SW 1271 (cell line): ENCODE measurements at places on chromosomes 2 and 18.

DNA sequence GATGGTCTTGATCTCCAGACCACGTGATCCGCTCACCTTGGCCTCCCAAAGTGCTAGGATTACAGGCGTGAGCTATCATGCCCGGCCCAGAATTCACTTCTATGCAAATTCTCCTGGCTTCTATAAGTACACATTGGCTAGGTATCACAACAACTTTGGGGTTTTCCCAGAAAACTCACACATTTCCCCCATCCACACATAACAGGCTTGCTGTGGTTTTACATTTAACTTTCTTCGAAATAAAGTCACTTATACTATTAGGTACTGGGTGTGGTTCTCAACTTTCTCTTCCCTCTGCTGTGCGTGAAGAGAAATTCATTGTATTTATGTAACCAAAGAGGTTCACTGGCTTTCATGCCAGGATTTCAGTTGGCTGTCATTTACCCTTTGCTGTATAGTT lies 439.4 kb upstream of the CWC22 start:
- DNase-seq = no peak

DNA sequence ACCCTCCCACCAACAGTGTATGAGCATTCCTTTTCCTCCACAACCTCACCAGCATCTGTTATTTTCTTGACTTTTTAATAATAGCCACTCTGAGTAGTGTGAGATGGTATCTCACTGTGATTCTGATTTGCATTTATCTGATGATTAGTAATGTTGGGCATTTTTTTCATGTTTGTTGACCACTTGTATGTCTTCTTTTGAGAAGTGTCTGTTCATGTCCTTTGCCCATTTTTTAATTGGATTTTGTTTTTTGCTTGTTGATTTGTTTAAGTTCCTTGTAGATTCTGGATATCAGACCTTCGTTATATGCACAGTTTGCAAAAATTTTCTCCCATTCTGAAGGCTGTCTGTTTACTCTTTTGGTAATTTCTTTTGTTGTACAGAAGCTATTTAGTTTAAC lies 59.1 kb downstream of the SP100 start:
- no peak for DNase-seq

DNA sequence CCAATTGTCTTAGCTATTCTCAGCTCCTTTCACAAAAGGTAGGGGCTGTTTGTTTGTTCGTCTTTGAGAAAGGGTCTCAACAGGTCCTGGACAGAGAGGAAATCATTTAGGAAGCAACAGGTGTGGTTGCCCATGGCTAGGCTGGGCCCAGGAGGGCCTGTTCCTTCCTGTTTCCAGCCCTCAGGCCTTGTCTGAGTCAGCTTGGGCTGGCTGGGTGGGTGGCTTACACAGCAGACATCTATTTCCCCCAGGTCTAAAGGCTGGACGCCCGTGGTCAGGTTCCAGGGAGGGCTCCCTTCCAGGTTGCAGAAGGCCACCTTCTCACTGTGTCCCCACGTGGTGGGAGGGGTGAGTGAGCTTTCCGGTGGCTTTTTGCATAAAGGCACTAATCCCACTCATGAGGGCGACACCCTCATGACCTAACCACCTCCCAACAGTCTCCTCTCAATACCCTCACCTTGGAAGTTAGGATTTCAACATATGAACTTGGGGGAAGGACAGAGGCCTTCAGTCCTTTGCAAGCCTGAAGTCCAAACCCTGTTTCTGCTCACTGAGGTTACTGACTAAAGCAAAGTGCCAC lies 45.5 kb downstream of the ARHGEF4 start:
- no peak for DNase-seq

DNA sequence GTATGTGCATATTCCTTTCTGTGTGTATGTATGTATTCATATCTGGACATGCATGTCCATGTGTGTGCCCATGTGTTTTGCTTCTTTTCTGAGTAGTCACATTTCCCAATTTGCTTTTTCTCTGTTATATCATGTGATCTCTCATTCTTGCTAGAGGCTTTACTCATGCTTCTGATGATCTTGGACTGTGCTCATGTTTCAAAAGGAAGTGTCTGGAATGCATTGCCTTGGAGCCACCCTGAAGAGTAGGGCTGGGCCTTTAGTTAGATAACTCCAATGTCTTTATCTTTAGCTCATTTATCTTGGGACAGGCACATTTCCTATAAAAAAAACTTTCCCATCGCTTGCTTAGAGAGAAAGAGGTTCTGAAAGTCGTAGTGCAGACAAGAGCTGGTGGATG lies 859.2 kb downstream of the CNTNAP5 start:
- no peak for DNase-seq

DNA sequence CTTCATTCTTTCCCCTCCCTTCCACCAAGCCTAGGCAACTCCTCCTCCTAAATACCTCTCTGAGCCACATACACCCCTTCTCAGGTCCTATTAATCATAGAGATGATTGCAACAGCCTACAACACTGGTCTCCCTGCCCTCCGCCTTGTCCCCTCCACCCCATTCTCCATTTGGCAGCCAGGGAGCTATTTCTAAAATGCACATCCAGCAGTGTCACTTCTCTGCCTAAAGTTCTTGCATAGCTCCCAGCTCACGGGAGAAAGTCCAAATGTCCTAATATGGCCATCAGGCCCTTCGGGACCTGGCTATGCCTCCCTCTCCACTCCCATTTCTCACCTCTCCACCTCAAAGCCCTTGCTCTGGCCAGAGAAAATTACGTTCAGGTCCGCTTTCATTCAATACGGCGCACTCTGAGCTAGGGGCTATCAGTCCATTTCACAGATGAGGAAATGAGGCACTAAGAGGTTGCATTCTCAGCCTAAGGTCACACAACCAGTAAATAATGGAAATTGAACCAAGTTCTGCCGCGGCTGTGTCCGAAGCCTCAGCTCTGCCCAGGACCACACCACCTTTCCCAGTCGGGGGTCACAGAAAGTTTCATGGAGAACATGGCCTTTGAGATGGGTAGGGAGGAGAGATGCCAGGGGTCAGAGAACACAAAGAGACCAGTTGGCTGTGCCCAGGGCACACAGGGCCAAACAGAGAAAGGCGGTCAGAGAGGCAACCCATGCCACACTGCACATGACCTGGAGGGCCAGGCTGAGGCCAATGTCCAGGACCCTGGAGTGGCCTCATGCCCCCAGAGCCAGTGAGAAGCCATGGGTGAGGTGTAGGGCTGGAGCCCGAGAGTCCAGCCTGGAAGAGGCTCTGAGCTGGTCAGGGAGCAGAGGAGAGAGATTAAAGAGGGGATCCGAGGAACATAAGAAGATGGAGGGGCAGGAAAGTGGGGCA lies 72.8 kb downstream of the TNS1 start:
- DNase-seq = no peak

DNA sequence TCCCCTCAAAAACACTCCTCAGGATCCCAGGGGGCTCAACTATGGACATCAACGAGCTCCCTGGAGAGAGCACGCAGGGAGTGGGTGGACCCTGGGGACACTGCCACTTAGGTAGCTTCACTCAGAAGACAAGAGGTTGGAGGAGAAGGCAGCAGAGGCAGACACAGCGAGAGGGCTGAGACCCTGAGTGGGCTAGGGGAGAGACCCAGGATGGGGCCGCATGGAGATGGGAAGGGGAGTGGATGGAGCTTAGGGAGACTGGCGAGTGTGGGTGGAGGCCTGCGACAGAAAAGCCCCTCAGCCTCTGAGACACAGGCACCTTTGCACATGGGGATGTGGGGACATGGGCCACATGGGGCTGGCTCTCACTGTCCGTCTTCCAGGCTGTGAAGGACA lies 70.9 kb downstream of the ASB1 start:
- DNase-seq = no peak

GRCh38 chr2:9750224-9751215 lies 92.8 kb upstream of the TAF1B start:
- DNase-seq = no peak

DNA sequence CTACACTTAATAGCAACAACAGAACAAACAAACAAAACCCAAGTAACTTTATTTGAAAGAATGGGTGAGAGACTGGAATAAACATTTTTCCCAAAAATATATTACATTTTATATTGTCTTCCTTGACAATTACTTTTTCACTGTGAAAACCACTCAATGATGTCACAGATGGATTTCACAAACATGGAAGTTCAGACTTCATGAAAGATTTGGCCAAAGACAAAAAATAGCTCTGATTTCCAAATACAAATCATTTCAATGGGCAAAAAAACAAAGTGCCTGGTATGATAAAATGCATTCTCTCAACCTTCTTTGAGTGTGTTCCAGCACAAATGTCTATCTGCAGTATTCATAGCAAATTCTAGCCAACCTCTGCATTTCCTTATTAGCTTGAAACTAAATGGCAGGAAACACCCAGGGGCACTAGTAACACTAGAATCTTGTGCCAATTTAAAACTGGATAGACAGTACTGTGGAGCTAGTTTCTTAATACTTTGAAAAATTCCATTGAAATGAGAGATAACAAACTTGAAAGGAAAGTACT lies 28.5 kb upstream of the NAPG start:
- no peak for DNase-seq

- DNase-seq = no peak
These were observed 82.8 kb downstream of the TMEM17 start for GRCh38 chr2:62423235-62423634.

DNA sequence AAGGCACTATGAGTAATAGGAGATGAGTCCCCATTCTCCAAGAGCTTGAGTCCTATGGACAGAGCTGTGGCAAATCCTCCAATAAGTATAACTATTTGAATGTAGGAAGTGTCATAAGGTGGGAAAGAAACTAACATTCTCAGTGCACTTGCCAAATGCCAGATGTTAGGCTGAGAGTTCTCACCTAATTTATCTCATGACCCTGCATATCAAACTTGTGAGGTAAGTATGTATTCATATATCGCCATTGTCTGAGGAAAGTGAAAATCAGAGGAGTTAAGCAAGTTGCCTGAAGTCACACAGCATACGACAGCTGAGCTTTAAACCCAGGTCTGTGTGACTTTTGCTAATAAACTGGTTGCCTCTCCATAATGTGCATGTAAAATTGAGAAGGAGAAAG lies 169.5 kb downstream of the TTC32 start:
- no peak for DNase-seq

GRCh38 chr18:58911241-58911640 lies 46.6 kb downstream of the ZNF532 start:
- DNase-seq = no peak

GRCh38 chr2:162164802-162165201 lies 12.8 kb upstream of the GCG start:
- no peak for DNase-seq

DNA sequence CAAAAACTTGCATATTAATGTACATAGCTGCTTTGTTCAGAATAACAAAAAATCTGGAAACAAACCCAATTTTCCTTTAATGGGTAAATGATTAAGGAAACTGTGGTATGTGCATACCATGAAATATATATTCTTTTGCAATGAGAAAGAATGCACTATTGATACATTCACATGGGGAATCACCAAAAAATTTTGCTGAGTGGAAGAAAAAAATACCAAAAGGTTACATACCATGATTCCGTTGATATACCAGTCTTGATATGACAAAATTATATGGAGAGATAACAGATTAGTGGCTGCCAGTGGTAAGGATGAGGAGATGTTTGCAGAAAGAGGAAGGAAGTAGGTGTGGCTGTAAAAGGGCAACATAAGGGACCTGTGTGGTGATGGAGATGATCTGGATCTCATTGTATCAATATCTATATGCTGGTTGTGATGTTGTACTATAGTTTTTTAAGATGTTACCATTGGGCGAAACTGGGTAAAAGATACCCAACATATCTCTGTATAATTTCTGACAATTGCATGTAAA lies 54.6 kb upstream of the BCL2L11 start:
- no peak for DNase-seq

DNA sequence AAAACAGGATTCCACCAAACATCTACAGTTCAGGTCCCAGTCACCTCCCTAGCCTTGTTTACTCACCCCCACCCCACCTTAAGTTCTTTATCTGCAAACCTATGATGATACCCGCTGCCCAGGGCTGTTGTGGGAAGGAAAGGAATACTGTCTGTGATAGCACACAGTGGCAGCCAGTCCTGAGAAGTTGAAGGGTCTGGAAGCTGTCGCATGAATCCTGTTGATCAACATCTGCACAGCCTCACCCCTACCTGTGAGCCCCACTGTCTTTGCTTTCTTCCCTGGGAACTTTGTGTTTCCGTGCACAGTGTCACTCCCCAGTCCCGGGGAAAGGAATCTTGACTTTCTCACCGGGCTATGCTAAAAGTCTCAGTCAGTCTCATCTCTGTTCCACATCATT lies 160.7 kb upstream of the EPAS1 start:
- DNase-seq = no peak

- no peak for DNase-seq
These were observed 38.0 kb upstream of the PCBP1 start for GRCh38 chr2:70049255-70049654.

- DNase-seq = no peak
These were observed 163.3 kb downstream of the QPCT start for GRCh38 chr2:37507703-37508102.

- DNase-seq = no peak
These were observed 31.2 kb upstream of the NTSR2 start for GRCh38 chr2:11701206-11701605.

DNA sequence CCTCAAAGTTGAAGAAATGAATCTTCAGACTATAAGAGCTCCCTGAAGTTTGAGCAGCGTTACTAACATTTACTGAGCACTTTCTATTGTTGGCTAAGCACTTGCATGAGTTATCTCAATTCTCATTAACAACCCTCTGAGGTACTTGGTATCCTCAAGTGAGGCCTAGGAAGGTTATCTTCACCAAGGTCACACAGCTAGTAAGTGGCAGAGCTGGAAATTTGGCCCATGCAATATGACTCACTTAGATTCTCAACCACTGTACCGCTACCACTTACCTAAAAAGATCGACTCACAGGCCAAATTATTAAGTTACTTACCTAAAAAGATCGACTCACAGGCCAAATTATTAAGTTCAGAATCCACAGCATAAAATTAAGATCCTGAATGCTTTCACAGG lies 8.7 kb upstream of the METAP1D start:
- no peak for DNase-seq

- no peak for DNase-seq
These were observed 142.9 kb upstream of the KLF7 start for GRCh38 chr2:207308519-207309224.

DNA sequence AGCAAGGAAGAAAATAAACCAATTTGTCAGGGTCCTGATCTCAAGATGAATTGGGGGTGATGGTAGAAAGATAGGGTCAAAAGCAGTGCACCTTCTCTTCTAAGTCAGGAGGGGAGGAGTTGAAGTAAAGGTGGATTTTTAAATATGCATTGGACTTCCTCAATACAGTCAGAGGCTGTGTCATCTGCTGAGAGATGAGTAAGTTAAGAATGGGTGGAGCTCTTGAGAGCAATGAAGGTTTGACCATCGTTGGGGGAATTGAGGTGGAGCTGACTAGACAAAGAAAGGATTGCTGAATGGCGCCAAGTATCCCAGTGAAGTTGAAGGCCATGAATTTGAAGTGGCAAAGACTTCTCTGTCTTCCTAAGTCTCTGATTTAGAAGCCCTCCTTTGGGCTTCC lies 18.4 kb upstream of the CPO start:
- no peak for DNase-seq

- DNase-seq = no peak
These were observed 385.7 kb downstream of the STK39 start for GRCh38 chr2:167861574-167862193.

GRCh38 chr18:54871231-54871630 lies 43.0 kb downstream of the RAB27B start:
- no peak for DNase-seq

- DNase-seq = no peak
These were observed 307.4 kb upstream of the VWC2L start for GRCh38 chr2:214103276-214104001.
